ENCODE measurements at places on chromosomes 5 and 9. TPM values are rescaled to one million over a fixed set of nuclear protein-coding genes. Genes with fewer than 3 reads are reported as not detected.

DNA sequence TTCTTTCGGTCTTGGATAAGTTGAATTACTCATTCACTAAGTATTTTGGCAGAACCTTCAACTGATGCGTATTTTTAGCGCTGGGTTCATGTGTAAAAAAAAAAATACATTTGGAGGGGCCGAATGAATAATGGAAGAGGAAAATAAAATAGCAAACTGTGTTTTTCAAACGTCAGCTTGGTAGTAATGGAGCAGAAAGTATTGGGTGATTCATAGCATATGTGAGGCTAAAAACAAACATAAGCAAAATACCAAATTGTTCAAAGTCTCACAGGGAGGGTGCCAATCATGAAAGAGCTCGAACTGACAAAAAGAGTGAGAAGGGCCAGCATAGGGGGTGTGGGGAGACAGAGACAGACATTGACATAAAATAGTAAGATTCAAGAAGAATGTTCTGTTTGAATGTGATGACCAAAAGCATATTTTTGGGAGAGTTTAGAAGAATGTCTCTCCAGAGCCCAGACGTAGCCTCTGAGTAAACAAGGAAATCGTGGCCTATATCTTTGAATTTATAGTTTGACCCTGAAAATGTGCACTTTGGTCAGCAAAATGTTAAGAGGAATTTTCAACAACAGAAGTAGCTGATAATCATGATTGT is 174.9 kb upstream of the HMHB1 start:
- DNase-seq = no peak

- no peak for DNase-seq
Measured at GRCh38 chr5:139971202-139971725, 71.8 kb downstream of the NRG2 start.

DNA sequence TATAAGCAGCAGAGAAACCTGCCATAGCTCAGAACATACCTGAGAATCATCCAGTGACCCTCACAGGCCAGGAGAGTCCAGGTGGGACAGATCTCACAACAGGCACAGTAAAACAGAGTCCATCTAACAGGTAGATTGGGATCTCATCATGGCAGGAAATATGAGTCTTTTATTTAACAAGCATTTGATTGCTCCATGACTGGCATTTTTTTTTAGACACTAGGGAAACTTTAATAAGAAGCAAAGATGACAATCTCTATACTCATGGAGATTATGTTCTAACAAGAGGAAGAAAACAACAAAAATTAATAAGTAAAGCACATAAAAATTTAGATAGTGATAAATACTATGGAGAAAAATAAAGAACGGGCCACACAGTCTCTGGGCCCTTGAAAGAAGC is 12.5 kb upstream of the PUM3 start:
- no peak for DNase-seq

The NRG2 gene
- total RNA-seq = 0.11 TPM

DNA sequence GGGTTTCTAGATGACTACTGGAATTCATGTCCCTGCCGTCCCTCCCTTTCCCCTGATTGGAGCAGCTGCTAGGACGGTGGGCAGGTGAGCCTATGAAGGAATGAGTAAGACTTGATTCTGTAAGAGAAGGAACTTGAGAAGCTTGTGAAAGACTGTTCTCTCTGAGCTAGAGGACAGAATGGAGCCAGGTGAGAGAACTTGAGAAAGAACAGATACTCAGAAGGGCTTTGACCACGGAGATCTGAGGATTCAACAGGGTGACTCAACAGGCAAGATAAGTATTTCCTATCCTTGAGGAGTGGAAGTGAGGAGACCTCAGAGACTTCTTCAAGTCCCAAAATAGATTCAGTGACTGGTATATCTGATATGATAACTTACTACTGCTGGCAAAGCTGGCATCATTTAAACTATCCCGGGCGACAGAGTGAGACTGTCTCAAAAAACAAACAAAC is 41.9 kb downstream of the HSDL2 start:
- DNase-seq = no peak

DNA sequence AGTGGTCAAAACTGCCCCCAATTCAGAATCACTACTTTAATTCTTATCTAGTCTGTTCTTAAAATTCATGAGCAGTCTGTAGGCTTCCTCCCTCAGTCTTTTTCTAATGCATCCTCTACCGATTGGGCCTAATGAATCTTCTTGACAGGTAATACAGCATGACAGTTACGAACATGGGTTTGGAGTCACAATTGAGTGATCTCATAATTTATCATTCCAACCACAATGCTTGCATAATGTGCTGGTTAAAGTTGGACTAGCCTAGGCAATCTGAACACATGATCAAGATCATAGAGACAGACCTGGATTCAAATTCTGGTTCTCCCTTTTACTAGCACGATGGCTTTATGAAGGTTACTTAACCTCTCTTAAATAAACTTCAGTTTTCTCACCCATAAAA is 33.1 kb upstream of the SETD9 start:
- no peak for DNase-seq

GRCh38 chr9:114271556-114272510 is 51.1 kb upstream of the ORM1 start:
- no peak for DNase-seq

The ENTREP1 gene
- not detected for total RNA-seq

- no peak for DNase-seq
Measured at GRCh38 chr5:79256563-79256962, 20.6 kb downstream of the JMY start.

The ATOSB gene
- 13.5 TPM for total RNA-seq

Data from naive thymus-derived CD4-positive, alpha-beta T cell (primary cell).